Hematopoietic multipotent progenitor cell treated with erythropoietin and hydrocortisone succinate and interleukin-3 and kit ligand, for 6 days (in vitro differentiated cells): ENCODE measurements at places on chromosomes 12 and 14.

- peak; percentile 61 for DNase-seq
Measured at GRCh38 chr14:100193417-100194357, 34.2 kb upstream of the DEGS2 start.

DNA sequence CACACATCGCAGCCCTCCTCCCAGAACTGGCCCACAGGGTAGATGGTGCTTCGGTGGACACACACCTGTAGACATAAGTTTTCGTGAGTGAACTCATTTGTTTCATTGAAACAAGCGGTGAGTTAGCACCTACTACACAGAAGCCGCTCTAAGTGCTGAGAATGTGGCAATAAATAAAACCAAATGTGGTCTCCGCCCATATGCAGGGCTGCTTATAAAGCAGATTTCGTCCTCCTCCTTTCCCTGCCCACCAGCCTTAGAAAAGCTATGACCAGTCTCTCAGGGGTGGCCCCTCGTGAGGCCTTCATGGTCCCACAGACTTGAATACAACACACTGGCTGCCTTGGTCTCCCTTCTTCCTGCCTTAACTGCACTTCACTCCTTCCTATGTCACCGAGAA, 31.1 kb upstream of the ANO2 start:
- DNase-seq = no peak

- peak; percentile 68 for DNase-seq
Measured at GRCh38 chr12:8081251-8081920, 688 bp upstream of the NECAP1 start.

DNA sequence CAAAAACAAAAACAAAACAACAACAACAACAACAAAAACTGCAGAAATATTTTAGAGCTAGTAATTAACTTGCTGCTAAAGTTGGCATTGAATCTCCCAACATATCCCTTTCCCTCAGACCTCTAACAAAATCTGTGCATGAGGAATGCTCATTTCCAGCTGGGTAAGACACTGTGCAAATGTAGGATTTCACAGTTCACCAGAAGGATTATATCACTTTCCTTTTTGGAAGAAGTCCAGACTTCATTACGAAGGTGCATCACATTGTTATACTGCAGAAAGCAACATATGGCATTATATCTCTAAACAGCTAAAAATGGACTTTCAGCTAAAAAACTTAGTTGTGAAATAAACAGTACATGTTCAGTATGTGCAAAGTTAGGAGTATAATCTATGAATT, 341.8 kb downstream of the FSCB start:
- DNase-seq = no peak

- no peak for DNase-seq
Measured at GRCh38 chr14:73589116-73589515, 2.6 kb upstream of the ACOT4 start.

GRCh38 chr14:89232265-89233070, 184.6 kb downstream of the FOXN3 start:
- DNase-seq = no peak

- DNase-seq = no peak
Measured at GRCh38 chr14:30235485-30235884, 307.8 kb upstream of the PRKD1 start.

DNA sequence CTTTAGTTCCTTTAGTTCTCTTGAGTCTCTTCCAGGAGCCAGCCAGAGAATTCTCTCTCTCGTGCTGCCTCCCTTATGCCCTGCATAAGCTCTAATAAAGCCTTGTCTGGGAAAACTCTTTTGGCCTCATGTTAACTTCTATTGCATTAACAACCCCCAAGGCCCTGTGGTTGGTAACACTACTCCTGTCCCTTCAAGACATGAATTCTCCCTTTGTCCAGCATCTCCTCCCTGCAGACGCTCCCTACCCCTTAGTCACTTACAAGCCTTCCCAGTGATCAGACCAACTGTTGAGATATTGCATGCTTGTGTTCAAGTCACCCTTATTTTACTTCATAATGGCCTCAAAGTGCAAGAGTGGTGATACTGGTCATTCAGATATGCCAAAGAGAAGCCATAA, 12.1 kb downstream of the LTBR start:
- no peak for DNase-seq

GRCh38 chr12:53151039-53151438, 29.5 kb upstream of the ZNF740 start:
- DNase-seq = no peak

DNA sequence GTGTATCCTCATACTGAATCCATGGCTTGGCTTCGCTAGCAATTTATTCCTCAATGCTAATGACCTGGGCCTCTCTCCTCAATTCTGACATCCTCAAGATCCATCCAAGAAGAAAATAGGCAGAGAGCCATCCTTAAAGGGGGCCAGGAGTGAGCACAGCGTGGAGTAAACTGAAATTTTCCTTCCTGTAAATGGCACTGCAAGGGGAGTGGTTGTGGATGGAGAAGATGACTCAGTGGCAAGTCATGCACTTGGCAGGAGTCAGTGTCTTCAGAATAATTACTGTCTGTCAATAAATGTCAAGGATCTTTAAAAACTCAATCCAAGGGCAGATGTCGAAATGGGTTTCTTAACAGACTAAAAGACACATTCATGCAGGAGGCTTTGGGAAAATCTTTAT, 88.0 kb upstream of the TMEM132C start:
- DNase-seq = no peak

DNA sequence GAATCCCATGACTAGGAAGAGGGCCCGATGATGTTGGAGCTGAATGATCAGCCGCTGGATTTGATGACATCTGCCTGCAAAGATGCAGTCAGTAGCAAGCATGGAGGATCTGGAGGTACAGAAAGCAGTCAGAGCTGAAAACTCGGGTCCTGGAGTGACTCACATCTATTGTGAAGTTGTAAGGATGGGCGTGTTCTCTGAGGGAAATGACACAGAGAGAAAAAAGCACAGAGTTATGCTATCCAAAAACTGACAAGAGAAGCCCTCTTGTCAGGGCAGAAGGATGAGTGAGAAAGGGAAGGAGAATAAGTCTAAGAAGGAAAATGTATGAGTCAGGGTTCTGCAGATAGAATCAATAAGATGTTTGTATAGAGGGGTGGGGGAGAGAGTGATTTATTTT, 380.4 kb upstream of the CCDC196 start:
- no peak for DNase-seq

DNA sequence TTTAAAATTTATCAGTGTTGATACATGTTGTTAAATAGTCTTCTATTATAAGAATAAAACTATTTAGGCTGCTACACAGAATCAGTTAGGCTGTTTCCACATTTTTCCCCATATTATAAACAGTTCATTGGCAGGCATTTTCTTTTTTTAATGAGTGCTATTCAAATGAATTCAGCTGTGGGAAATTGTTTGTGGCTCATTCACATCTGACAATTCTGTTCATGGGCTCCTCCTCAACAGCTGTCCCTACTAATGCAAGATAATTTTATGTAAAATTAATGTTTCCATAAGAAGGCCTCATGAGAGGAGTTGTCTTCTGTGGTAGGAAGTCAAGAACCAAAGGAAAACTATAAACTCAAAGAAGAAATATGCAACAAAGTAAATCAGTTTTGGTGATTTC, 218.0 kb downstream of the PPFIA2 start:
- no peak for DNase-seq

- DNase-seq = no peak
Measured at GRCh38 chr12:56029166-56029519, 8.3 kb downstream of the IKZF4 start.

GRCh38 chr12:29264424-29264823, 115.3 kb downstream of the FAR2 start:
- DNase-seq = no peak

DNA sequence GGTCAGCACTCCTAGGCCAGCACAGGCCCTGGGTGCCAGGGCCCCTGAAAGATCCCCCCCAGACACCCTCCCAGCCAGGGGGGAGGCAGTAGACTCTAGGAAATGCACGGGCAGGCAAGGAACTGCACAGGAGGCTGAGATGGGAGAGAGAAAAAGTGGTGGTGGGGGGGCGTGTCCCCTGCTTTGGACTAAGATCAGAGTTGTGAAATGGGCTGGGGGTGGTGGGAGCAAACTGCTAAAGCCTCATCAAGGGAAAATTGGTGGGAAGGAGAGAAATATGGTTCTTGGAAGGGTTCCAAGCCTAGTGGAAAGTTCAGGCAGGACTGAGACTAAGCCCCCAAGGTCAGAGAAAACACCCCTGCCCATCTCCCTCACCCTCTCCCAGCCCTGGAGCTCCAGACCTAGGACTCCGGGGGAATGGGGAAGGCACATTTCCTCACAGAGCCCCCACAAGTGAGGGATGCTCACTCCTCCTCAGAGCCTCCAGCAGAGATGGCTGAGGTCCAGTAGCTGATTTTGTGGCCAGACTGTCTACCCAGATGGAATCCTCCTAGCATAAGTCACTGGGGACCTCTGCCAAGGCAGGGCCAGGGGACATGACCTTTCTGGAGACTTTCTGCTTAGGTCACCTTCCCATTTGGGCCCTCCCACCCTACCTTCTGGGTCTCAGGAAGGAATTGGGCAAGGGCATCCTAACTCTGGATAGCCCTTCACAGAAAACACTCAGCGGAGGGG, 29.8 kb downstream of the FIGNL2 start:
- DNase-seq = no peak
